HL-60 (cell line): ENCODE measurements at places on chromosomes 13 and 19.

- no peak for DNase-seq
Measured at GRCh38 chr13:24273926-24274325, 35.5 kb upstream of the C1QTNF9 start.

DNA sequence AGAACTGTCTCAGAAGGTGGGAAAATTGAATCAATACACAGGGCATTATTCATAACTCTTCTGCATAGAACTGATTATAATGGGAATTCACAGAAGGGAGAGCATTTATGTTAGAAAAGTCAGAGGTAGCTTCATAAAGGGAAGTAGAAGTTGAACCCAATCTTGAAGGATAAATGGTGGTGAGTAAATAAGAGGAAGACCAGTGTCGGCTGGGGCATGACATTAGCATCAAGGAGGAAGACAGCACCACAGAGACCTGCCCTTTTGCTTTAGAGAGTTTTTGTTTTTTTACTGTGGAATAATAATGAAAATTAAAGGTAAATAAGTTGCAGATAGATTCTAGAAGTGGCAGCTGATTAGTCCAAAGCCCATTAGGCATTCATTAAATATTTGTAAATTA lies 21.9 kb downstream of the CDC16 start:
- DNase-seq = no peak

- no peak for DNase-seq
Measured at GRCh38 chr13:34419755-34420154, 522.3 kb upstream of the NBEA start.

GRCh38 chr19:2037651-2038255 lies 13.3 kb downstream of the MKNK2 start:
- no peak for DNase-seq

DNA sequence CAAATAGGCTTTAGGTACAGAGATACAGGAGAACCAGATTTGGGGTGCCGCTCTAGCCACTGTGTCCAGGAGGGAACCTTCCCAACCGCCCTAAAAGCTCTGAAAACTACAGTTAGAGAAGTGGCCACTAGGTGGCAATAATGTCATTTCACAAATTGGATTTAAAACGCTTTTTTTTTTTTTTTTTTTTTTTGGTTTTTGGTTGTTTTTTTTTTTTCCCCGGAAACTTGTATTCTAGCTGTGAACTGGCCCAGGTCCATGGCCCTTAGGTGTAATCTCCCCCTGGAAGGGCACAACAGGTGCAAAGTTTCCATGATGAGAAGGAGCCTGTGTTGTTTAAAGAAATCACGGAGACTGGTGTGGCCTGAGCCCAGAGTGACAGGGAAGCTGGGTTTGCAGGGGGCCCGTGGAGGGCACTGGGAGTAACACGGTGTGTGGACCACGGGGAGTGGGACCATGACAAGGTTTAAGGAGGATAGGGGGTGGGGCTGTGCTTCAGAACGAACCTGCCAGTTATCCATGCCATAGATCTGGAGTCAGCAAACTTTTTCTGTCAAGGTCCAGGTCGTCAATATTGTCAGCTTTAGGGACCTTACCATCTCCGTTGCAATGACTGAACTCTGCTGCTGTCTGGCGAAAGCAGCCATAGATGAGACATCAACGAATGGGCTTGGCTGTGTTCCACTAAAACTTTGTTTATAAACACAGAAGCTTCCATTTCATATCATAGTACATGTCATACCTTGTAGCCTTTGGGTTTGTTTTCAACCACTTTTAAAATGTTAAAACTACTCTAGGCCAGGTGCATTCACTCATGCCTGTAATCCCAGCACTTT lies 10.1 kb downstream of the OR1I1 start:
- no peak for DNase-seq

DNA sequence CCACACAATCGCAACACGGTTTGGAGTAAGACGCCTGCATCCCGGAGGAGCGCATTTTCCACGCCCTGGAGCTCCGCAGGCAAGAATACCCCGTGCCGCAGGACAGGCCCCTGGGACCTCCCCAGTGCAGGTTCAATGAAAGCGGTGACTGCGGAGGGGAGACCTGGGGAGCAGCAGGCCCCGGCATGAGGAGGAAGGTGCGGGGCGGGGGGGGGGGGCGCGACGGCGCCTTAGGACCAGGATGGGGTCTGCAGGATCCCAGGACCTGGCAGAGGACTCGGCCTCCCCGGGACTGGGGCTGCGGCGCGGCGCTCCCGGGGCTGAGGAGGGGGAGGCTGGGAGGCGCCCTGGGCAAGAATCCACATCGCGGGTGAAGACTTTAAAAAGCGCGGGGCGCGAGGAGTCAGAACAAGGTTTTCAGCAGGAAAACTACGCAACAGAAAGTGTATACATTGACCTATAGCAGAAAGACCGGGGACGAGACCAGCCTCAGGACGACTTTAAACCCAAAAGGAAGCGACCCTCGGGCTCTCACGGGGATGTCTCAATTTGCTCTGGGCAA lies 432 bp downstream of the ZNF611 start:
- no peak for DNase-seq

GRCh38 chr19:8017808-8018207 lies 12.4 kb upstream of the ELAVL1 start:
- DNase-seq = peak; percentile 75

GRCh38 chr19:14006085-14006765 lies at the start of gene RFX1:
TSS of gene RFX1 (minus strand) at chr19:14006320. CDS start at chr19:13993843, 12,477 bp downstream.
- DNase-seq = peak; percentile 99

GRCh38 chr19:35195830-35196229 lies 32.7 kb downstream of the FAM187B start:
- DNase-seq = no peak

GRCh38 chr19:2356036-2356646 lies 3.9 kb upstream of the TMPRSS9 start:
- DNase-seq = no peak

DNA sequence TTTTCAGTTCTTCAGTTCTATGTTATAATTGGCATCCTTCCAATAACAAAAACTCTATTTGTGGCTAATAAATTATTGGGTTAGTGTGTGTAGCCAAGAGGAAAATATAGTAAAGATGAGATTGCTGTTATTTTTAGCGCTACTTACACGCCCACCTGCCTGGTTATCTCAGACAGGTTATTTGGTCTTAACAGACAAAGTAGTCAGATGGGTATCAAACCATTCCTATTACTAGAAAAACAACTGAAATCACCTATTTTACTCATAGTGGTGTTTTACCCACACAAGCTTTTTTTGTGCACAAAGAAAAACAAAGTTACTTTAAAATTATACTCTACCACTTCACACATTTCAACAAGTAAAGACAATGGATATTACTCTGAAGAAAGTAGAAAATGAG lies 151.2 kb downstream of the TBC1D4 start:
- DNase-seq = no peak

DNA sequence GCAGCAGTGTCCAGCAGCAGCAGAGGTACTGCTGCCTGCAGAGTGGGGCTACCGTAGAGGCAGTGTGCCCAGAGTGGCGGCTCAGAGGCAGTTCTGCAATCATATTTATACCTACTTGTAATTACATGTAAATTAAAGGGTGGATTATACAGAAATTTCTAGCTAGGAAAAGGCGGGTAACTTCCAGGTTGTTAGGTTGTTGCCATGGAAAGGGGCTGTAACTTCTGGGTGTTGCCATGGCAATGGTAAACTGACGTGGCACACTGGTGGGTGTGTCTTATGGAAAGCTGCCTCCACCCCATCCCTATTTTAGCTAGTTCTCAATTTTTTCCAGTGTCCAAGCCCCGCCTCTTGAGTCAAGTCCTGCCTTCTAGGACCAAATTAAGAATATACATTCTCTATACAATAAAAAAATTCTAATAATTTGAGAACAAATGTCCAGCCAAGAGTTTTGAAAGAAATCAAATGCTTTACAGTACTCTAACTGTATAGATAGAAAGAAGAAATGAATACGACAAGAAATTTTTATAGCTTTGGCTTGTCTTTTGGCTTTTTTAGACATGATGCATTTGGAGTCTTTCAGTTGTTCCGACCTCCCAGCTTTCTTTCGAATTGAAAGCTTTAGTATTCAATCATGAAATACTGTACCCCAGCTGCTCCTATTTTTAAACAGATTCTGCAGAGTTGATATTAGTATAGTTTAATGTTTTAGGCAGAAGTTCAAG lies 816.6 kb downstream of the DIAPH3 start:
- no peak for DNase-seq

DNA sequence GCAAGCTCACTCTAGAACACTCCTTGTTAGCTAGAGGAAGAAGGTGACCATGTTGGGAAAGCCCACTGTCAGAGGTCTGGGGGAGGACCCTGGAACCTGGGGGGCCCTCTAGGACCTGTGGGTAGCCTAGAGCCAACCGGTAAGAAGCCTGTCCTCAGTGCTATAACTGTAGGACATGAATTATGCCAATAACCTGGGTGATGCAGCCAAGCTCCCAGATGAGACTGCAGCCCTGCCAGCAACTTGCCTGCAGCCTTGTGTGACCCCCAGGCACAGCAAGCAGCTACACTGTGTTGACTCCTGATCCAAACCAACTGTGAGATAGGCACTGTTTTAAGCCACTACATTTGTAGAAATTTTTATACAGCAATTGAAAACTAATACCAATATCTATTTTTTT lies 122.3 kb downstream of the MIPEP start:
- no peak for DNase-seq

DNA sequence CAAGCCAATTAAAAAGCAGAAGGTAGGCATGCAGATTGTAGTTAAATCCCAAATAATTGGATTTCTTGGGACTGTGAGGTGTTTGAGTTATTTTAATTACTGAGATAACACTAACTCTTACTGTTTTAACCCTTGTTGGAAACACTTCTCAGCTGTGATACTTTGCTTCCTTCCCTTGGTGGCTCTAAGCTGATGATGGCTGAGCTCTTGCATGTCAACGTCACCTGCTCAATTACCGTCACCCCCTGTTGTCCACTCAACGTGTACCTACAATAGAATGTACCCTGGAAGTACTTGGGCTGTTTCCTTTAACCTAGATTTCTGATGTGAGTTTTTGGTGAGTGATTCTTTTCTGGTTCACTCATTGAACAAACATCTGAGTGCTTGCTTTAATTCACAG lies 303.4 kb downstream of the SLC7A1 start:
- DNase-seq = no peak

GRCh38 chr13:98542568-98543377 lies 34.1 kb downstream of the STK24 start:
- no peak for DNase-seq

DNA sequence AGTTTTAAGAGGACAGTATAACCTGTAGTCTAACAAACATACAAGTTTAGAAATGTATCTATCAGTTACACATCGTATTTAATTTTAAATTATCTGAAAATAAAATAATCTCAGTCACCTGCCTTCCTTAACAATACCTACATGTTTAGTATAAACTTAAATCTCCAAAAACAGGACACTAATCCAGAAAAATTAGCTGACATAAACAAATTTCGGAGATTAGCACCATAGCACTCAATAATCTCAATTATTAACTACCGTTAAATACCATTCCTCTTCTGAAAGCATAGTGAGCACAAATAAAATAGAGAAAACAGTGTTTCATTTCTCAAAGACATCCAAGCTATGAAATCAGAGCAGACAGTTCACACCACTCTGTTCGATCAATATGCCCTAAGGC lies 13.2 kb downstream of the MED4 start:
- no peak for DNase-seq

GRCh38 chr19:54179921-54180461 lies 7.0 kb upstream of the TMC4 start:
- peak; percentile 58 for DNase-seq
